ENCODE measurements at places on chromosomes 6 and 20. TPM values are rescaled to one million over a fixed set of nuclear protein-coding genes. Genes with fewer than 3 reads are reported as not detected.

DNA sequence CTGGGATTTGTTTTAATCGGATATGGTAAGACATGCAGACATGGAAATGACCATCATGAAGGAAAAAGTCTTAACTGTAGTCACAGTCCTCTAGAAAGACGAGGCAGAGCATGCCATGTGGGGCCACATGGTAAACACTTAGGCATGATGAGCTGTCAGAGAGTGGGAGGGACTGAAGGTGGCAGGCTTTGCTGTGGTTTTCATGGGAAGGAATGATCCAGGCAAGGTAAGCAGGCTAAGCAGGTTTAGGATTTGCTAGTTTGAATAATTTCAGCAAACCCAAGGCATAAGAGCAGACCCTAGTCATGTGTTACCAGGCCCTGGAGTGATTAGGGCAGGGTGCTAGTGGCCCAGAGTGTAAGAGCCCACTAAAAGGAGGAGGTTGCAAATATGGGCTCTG is 47.2 kb upstream of the STMND1 start:
- H3K36me3 ChIP-seq = no peaks in the 10 kb centered on the region
- H3K27me3 ChIP-seq = no peaks in the 10 kb centered on the region

DNA sequence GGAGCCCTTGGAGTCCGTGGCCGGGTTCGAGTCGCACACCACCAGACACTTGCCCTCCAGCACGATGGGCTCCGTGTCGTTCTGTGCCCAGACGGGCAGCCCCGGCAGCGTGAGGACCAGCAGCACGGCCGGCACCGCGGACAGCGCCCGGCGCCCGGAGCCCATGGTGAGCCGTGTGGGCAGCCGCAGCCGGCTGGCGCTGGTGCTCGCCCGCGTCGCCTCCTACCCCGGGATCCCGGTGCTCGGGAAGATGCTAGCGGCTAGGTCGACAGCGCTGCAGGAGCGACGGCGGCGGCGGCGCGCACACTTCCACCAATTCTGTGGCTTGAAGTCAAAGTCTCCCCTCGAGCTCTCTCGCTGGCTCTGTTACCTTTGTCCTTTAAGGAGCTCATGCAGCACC is 1.3 kb downstream of the CBLN4 start:
- no peak overlapping the region for H3K27ac ChIP-seq
- H3K36me3 ChIP-seq = no peaks in the 10 kb centered on the region
- no peaks in the 10 kb centered on the region for H3K27me3 ChIP-seq
- H3K4me1 ChIP-seq = no peaks in the 10 kb centered on the region

The ARMH2 gene
- total RNA-seq = not detected

The CGA gene
- not detected for total RNA-seq

The KCNK16 gene
- not detected for total RNA-seq

GRCh38 chr20:57708694-57709673 is 831 bp downstream of the PMEPA1 start:
- H3K27ac ChIP-seq = peak overlapping the region; percentile 81
- H3K4me3 ChIP-seq = peak overlapping the region; percentile 94
- peaks cover 66% of the 10 kb centered on the region for H3K4me1 ChIP-seq
- DNase-seq = no peak
- no peaks in the 10 kb centered on the region for H3K27me3 ChIP-seq
- H3K36me3 ChIP-seq = peaks cover 3% of the 10 kb centered on the region

The TRERF1 gene
- 6.4 TPM for total RNA-seq

DNA sequence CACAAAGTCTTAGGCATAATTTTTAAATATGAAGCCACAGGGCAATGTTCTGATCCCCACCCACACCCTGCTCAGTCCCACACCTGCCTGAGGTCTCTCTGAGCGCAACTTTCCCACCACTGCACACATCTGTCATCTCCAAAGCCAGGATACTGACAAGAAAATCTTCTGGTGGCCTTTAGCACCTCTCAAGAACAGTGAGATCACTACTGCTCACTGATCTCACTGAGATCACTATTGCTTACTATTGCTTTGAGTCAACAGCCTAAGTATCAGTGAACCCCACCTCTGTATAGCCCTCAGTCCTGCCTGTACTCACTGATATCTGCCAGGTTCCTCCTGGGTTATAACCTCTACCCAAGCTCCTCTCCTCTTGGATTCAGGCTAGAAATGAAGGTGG is 6.4 kb downstream of the TNFRSF21 start:
- H3K4me1 ChIP-seq = peaks cover 3% of the 10 kb centered on the region
- no peak overlapping the region for H3K4me3 ChIP-seq
- H3K27ac ChIP-seq = no peak overlapping the region
- no peaks in the 10 kb centered on the region for H3K36me3 ChIP-seq

DNA sequence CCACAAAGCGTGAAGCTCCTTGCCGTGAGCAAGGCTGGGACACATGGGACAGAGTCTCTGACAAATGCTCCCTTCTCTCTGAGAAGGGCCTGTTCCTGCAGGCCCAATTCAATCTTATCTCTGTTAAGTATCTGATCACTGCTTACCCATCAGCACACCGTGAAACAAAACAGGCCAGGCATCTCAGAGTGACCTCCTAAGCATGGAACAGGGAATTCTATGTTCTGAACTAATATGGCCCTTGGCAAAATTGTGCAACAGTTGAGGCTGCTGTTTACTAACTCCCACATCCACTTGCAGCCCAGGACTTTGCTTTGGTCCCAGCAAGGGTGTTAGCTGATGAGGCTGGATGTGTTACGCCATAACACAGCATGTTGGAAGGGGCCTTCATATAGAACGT is 79.2 kb downstream of the GCLC start:
- no peaks in the 10 kb centered on the region for H3K36me3 ChIP-seq
- H3K4me3 ChIP-seq = no peak overlapping the region
- no peak for DNase-seq
- H3K4me1 ChIP-seq = peaks cover 7% of the 10 kb centered on the region
- H3K27ac ChIP-seq = no peak overlapping the region

- H3K4me1 ChIP-seq = no peaks in the 10 kb centered on the region
- H3K27me3 ChIP-seq = peaks cover 4% of the 10 kb centered on the region
- no peak overlapping the region for H3K4me3 ChIP-seq
- no peak overlapping the region for H3K27ac ChIP-seq
Observed at GRCh38 chr6:108020472-108021116, 53.9 kb downstream of the OSTM1 start.

DNA sequence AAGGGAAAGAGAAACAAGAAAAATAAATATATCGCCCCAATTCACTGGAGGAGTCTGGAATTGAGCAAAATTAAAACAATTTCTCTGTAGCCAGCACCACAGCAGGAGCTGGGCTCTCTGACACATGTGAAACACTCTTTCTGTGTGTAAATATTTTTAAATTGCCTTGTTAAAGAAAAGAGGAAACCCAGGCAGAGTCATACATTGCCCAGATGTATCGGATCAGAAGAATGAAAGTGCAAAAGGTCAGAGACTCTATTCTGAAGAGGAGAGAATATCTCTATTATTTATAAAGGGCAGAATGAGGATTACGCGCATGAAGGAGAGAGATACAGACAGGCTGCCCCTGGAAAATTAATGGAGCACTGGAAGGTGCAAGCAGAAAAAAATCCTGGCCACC is 127.0 kb upstream of the MAN1A1 start:
- no peaks in the 10 kb centered on the region for H3K4me1 ChIP-seq
- no peak for DNase-seq
- no peak overlapping the region for H3K4me3 ChIP-seq
- H3K36me3 ChIP-seq = no peaks in the 10 kb centered on the region
- no peak overlapping the region for H3K27ac ChIP-seq
- peaks cover 17% of the 10 kb centered on the region for H3K27me3 ChIP-seq

GRCh38 chr6:136446145-136446544 is 104.1 kb downstream of the MAP7 start:
- H3K27me3 ChIP-seq = peaks cover 22% of the 10 kb centered on the region
- DNase-seq = no peak
- H3K4me1 ChIP-seq = no peaks in the 10 kb centered on the region
- H3K4me3 ChIP-seq = no peak overlapping the region

DNA sequence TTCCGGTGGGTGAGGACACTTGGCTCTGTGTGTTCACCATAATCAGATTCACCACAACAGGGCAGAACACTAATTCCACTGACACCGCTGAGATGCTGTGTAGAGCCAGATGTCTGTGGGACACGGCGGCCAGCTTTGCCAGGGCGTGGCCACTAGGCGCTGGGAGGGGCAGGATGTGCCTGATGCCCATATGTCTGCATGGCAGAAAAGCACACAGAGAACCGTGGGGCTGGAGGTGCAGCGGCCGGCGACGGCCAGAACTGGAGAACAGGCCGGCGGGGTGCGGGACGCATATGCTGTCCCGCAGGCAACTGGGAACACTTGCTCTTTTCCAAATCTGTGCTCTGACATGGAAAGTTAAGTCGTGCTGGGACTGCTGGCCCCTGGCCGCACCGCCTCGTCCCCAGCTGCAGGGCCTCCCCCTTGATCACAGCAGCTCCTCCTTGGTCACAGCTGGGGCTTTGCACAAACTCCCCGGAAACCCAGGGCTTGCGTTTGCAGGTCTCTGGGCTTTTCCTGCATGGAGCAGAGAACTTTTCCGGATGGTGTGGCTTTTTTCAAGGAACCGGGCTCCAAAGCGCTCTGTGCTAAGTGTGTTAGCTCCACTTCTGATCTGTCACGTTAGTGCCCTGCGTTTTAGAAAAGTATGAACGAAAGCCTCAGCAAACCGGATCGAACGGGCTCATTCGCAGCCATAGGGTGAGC is 31.1 kb downstream of the NTSR1 start:
- H3K36me3 ChIP-seq = no peaks in the 10 kb centered on the region
- no peak for DNase-seq
- H3K27me3 ChIP-seq = peaks cover 4% of the 10 kb centered on the region
- no peak overlapping the region for H3K4me3 ChIP-seq
- peaks cover 14% of the 10 kb centered on the region for H3K4me1 ChIP-seq

The FBXO5 gene
- 8.9 TPM for total RNA-seq

GRCh38 chr6:148240861-148241477 is 101.7 kb upstream of the SASH1 start:
- H3K36me3 ChIP-seq = no peaks in the 10 kb centered on the region
- peaks cover 54% of the 10 kb centered on the region for H3K4me1 ChIP-seq
- H3K27me3 ChIP-seq = no peaks in the 10 kb centered on the region
- peak overlapping the region; percentile 30 for H3K4me3 ChIP-seq
- no peak for DNase-seq
